ENCODE measurements at places on chromosomes 2 and 18.

DNA sequence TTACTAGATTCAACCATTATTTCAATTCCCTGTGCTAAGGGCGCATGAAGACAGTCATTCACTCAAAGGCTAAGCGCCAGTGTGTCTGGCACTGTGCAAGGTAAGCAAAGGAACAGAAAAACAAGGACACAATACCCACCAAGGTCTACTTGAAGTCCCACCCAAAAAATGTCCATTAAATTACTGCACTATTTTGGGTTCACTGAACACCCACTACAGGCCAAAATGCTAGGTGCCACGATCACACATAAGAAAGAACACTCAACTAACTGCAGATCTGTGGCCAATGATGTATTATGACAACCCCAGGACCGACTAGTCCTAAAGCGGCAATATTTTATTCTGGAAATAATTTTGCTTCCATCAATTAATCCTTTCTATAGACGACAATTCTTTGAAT, 1.8 kb downstream of the TMEM131 start:
- no peak for DNase-seq

DNA sequence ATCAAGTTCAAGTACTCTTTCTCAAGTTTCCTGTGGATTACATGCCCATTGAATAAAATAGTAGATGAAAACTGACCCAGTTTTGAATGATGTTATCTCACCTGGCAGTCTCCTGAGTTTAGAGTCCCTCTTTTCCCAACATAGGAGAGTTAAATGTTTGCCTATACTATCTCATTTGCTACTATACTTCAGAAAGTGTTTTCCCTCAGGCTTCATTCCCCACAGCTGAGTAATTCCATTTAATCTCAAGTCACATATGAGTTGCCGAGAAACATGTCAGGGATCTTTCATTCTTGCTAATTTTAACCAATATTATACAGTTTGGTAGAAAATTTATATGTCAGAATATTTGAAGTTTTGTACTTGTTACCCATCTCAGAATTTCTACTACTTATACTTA, 150.4 kb upstream of the CDH19 start:
- DNase-seq = no peak

- DNase-seq = no peak
These were observed 137.7 kb upstream of the HAAO start for GRCh38 chr2:42930025-42930581.

GRCh38 chr2:74576211-74576862, 21.8 kb downstream of the DOK1 start:
- no peak for DNase-seq

DNA sequence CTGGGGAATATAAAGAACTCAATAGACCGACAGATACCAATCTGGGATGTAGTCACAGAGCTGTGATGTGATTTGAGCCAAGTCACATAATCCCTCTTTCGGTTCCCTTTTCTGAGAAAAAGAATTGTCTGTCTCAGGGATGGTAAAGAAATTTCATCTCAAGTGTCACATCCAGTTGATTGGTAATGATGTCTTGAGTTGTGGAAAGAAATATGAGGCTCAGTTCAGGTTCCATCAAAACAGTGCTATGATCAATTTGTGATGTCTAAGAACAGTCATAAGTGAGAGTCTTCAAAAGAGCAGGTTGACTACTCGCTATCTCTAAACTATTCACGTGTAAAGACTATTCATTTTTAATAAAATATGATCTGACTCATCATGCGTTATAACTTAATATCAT, 223.3 kb downstream of the METTL4 start:
- DNase-seq = no peak

GRCh38 chr2:9648821-9649220, 18.0 kb upstream of the YWHAQ start:
- DNase-seq = no peak

GRCh38 chr2:84640411-84640810, 124.1 kb downstream of the DNAH6 start:
- no peak for DNase-seq

DNA sequence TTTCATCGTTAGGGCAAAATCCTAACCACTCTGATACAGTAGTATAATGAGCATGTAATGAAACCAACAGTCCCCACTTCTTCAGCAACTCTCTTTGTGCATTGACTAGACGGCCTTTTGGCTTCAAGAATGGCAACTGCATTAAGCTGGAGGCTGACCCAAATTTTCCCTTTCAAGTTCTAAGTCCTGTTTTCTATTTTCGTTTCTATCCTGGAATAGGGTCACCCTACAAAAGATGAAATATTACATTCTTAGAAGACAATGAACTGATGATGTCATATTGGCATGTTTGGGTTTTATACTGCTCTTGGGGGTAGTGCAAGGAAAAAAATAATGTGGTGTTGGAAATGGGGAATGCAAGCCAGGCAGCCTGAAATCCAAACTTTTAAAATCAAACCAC, 254.4 kb downstream of the ETAA1 start:
- DNase-seq = no peak

DNA sequence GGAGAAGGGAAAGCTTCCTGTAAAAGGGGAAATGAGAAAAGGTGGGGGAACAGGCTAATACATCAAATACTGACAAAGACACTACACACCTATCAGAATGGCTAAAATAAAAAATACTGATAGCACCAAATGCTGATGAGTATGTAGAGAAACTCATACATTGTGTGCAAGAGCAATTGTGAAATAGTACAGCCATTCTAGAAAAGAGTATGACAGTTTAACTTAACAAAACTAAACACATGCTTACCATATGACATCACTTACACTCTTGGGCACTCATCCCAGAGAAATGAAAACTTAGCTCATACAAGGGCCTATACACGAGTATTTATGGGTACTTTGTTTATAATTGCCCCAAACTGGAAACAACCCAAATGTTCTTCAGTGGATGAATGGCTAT, 53.4 kb downstream of the ZNF638 start:
- no peak for DNase-seq

DNA sequence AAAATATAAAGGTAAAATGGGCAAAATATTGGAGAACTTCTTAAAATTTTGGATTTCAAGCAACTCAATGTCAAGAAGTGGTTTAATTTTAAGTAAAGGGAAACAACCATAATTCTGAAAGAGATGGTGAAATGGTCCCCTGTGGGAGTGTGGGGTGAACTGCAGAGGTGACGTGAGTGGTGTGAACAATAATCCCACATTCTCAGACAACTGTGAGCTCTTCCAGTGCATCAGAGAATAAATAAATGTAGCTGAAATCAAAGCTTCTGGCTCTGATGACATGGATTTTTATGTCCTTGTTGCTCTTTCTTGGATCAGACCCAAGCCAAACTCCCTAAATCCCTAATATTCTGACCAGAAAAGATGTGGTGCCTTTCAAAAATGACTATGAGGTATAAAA, 672.7 kb downstream of the ZEB2 start:
- DNase-seq = no peak

DNA sequence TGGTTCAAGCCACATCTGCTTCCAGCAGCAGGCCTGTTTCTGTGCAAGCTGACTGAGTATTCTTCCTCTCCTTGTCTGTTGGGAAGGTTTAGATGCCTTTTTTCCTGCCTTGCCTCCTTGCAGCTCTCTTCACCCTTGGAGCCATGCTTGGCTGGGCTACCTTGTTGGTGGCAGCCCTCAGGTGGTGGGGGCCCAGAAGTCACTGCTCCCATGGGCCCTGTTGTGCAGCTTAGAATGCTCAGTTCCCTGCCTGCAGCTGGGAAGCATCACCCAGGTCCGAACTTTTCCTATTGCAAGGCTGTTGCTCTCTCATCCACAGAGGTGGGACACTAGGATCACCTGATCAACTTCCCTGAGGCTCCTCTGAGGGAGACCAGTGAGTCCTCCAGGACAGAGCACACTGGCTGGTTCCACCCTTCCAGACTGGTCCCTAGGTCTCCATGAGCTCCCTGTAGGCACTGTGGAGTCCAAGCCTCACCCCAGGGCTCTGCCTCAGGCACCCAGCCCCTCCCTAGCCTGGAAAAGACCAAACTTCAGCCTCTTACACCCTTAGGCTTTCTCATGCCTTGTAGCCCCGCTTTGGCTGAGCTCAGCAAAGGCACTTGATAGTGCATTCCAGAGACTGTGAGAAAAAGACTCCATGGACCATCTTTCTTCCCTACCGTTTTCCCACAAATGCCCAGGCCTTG, 219.3 kb upstream of the SH3BP4 start:
- no peak for DNase-seq

GRCh38 chr2:120820263-120820952, 84.7 kb downstream of the GLI2 start:
- no peak for DNase-seq

DNA sequence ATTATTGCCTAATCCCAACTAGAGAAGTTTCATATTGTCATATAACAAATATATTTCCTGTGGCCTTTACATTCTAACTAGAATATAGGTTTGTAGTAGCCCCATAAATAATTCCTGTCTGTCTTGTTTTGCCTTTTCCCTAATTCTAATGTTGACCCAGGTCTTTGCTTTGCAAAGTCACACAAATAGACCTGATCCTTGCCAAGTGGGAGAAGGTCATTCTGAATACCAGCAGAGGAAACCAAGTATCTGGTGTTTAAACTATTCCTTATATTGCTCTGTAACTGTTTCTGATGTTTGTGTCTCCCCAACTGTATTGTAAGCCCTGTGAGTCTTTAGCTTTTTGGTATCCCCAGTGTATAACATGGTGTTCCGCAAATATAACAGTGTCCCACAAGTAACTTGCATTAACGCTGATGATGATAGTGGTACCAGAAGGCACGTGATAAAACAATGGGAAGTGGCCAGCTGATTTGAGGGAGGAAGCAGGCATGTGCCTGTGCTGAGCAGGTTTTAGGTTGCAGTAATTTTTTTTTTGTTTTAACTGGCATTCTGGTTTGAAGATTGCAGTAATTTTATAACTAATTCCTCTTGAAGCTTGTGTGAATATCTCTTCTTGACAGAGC, 11.1 kb downstream of the HADHB start:
- DNase-seq = peak; percentile 85

DNA sequence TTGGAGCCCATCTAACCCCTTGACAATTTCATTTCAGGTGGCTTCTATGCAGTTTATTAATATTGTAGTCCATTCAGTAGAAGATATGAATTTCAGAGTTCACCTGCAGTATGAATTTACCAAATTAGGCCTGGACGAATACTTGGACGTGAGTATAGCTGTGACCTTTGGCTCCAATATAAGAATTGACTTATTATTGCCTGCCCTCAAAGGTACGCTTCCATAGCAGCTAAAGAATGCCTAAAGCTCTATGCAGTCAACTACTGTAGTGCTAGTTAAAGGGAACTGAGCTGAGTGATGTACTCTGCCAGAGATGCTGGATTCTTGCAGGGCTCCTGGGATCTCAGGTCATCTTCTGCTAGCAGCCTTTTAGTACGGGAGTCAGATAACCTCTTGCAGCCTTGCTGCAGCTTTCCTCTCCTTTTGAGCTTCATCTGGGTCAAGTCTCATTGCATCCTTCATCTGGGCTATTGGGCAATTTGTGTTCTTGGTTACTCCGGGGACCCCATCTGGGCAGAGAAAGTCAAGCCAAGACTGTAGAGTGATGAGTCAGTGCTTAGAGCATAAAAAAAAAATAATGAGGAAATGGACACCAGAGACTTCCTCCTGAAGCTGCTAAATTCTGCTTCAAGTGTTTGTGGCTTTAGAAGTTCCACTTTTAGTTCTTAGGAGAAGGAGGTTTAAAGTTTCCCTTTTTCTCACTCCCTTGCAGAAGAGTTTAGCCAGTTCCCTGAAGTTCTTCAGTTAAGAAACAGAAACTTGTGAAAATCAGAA, 105.6 kb downstream of the PRPF40A start:
- DNase-seq = no peak

DNA sequence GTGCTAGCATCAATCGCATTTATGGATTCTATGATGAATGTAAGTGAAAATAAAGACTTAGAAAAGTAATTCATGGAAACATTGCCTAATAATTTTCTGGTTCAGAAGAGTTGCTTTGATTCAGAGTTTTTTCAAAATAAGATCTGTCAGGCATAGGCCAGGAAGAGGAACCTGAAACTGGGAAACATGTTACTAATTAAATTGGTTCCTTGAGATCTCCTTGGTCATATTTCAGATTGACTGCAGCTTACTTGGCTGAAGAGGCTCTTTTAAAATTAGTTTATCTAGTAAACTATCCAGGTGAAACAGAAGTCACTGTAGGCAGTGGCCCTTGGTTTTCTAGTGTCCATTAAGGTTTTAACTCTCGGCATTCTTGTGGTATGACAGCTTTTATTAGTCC, 27.4 kb downstream of the PPP1CB start:
- no peak for DNase-seq

- no peak for DNase-seq
These were observed 4.5 kb downstream of the RTN4 start for GRCh38 chr2:55045780-55046179.

DNA sequence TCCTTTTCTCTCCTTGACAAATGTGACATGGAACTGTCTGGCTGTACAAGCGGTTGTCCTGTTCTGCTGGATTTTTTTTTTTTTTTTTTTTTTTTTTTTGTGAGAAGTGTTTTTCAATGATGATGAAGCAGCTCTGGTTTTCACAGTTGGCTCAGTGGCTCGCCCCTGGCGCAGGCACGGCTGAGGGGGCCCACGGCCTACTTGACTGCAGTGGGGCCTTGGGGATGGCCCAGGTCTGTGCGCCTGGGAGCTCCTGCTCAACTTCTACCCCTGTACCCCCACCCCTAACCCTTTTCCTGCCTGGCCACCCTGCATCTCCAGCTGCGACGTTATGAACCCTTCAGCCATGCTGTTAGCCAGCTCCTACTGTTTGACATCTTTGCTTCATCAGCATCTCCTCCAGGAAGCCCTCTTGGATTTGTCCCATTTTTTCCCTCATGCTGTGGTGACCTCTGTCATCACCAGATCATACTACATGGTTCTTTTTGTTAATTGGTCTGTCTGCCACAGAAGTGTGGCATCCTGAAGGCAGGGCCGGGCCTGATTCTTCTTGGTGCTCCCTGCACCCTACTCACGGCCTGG, 167.9 kb downstream of the INHBB start:
- DNase-seq = no peak

DNA sequence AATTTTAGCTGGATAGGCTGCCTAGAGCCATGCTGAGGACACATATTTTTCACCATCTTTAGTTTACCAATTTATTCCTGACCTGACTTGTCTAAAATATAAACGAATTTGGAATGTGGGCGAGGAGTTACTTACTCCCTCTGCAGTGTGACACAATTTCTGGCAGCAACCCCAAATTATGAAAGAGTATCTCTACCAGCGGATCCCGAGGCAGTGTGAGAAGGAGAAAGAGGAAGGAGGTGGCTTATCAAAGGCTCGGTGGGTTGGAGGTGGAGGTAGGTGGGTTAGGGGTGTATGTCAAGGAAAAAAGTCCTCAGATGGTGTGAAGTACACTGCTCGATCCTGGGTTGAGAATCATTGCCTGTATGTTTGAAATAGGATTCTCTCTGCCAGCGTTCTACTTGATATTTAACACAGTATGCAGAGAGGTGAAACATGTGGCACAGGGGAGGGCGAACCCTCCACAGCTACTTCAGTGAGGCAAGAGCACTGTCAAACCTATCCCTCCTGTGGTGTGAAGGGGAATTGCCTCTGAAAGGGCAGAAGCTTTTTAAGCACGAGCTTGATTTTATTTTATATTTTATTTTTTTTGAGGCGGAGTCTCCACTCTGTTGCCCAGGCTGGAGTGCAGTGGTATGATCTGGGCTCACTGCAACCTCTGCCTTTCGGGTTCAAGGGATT, 76.0 kb downstream of the RFTN2 start:
- no peak for DNase-seq

GRCh38 chr2:71530641-71531332, 77.4 kb downstream of the DYSF start:
- DNase-seq = no peak

- DNase-seq = no peak
These were observed 7.5 kb upstream of the RNF144A start for GRCh38 chr2:6909431-6910385.
